ENCODE measurements at places on chromosomes 5 and 9.

DNA sequence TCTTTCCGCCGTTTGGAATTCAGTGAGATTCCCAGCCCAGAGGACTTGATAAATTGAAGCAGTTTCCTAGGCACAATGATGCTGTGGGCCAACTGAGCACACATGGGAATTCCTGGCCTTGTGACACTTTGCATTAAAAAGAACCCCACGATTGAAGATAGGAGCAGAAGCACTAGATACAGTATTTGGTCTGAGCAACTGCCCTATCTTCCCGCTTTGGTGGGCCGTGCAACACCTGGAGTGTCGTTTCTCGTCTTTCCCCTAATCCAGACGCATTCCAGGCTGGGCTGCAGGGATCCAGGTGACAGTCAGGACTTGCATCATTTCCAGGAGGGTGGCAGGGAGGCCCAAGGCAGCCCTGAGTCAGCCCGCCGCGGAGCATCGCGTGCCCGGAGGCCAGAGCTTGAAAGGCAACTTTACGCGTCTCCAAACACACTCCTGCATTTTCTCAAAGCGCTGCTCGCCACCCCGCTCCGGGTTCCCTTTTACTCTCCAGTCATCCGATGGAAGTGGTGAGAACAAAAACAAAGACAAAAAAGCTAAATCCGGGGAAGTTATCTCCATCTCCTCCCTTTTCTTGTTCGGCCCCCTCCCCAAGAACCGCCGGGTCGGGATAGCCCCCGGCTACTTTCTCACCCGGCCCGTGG, 753 bp upstream of the STC2 start:
- DNase-seq, result no peak

- peak; percentile 83 for DNase-seq
These were observed 629 bp downstream of the CCNH start for GRCh38 chr5:87411973-87412629.

DNA sequence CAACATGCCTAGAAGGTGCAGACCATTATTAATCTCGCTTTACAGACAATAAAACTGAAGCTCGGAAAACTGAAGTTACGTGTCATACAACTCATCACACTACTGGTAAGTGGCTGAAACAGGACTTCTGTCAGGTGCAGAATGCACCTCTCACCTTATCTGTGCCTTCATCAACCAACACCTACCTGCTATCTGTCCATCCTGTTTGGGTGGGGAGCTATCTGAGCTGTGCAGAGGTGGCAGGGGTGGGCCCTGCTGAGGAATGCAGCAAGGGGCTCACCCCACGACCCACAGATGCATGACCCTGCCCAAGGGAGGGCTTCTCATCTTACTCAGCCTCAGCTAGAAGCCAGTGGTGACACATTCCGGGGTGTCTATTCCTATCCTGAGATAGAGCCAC, 81.6 kb downstream of the SLIT3 start:
- DNase-seq, result no peak

GRCh38 chr5:178196986-178197385, 7.3 kb upstream of the HNRNPAB start:
- no peak for DNase-seq

DNA sequence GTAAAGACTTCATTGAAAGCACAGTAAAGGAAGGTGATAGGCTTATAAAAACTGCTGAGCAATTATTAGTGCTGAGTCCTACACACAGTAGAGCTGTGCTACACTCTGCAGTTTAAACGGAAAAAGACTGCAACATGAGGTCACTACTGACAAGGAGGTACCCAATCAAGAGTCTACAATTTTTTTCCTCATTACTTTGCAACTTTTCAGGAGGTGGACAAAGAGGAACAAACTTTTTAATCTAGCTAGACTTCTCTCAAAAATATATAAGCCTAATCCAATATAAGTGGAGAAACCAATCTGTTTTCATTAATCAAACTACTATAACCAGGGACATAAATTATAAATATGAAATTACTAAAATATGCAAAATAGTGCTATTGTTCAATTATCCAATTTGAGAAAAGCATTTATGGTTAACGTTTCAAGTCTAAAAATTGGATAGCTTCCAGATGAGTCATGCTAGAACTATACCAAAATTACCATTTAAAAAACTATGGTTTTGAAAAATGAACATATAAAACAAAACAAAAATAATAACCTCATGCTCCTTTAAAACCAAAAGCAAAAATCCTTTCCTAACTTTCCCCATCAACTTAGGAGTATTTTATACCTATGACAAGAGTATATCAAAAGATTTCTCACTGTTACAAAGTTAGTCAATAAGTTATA, 37.7 kb downstream of the FAM13B start:
- DNase-seq, result peak; percentile 88

DNA sequence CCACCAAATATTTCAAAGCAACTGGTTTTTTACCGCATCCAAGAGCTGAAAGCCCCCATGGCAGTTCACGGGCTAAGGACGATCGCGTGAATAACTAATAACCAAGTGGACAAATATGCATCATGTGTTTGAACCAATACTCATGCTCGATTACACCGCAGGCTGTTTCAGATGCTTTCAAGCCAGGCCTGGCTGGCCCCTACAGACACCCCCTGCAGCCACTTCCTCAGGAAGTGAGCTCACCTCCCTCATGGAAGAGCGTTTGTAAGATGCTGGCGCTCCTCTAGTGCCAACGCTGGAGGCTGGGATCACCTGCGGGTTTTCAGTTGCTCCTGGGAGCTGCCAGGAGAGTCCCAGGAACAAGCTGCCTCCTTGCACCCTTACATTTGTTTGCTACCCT, 53.9 kb upstream of the PTCH1 start:
- DNase-seq, result no peak

- DNase-seq, result no peak
These were observed 129.6 kb upstream of the ABCA1 start for GRCh38 chr9:105057551-105057950.

GRCh38 chr5:64384765-64385164, 121.0 kb upstream of the RGS7BP start:
- peak; percentile 6 for DNase-seq

GRCh38 chr5:52738095-52738506, 49.6 kb upstream of the ITGA1 start:
- DNase-seq, result peak; percentile 28

- no peak for DNase-seq
These were observed 86.3 kb upstream of the GRHPR start for GRCh38 chr9:37336150-37336549.

GRCh38 chr9:87035879-87036278, 88.6 kb upstream of the GAS1 start:
- no peak for DNase-seq

DNA sequence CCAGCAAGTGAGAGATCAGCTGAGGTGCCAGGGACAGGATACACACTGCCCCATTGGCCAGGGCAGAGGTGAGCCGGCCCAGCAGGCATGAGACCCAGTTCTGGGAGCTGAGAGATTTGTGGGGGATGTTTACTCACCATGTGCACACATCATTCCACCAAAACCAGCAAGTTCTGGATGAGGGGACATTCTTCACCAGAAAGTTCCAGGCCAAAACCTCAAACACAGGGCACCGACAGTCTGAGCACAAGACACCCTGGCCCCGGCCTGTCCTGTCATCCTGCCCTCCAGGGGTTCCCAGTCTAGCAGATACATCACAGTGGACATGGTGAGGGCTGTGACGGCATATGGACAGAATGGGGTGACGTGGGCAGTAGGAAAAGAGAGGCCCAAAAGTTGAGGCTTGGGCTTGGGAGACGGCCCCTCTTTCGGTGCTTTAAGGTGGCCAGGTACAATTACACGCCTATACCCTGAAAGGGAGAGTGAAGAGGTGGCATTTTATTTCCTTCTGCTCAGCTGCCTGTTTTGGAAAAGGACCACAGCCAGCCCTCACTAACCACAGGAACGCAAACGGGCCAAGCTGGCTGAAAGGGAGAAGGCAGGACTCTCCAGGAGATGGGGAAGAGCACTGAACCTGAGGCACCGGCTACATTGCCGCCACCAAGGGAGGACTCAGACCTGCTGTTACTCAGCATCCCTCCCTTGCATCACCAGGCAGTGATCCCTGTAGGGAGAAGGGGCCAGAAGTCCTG, 64.0 kb downstream of the SHB start:
- DNase-seq, result no peak

DNA sequence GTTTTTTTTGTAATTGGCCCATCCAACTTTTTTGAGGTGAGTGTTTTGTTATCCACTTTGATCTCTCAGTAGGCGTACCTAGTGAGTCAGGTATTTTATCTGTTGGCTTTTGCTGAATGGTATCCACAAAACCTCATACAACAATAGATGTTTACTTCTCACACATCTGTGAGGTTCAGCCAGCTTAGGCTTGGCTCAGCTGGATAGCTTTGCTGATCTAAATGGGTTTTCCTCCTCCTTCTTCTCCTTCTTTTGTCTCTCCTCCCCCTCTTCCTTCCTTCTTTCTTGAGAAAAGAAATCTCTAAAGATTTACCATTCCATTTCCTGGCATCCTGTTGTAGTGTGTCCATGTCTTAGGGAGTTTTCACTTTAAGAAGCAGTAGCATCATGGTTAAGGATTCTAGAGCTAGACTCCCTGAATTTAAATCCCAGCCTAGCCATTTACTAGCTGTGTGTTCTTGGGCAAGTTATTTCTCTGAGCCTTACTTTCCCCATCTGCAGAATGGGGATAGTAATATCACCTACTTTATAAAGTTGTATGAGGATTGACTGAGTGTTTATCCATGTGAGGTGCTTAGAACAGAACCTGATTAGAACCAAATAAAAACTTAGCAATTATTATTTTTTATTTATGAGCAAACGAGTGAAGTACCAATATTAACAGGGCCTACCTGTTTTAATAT, 126.3 kb downstream of the ARHGAP26 start:
- no peak for DNase-seq

- DNase-seq, result no peak
These were observed 130.4 kb upstream of the POC5 start for GRCh38 chr5:75847561-75848021.

DNA sequence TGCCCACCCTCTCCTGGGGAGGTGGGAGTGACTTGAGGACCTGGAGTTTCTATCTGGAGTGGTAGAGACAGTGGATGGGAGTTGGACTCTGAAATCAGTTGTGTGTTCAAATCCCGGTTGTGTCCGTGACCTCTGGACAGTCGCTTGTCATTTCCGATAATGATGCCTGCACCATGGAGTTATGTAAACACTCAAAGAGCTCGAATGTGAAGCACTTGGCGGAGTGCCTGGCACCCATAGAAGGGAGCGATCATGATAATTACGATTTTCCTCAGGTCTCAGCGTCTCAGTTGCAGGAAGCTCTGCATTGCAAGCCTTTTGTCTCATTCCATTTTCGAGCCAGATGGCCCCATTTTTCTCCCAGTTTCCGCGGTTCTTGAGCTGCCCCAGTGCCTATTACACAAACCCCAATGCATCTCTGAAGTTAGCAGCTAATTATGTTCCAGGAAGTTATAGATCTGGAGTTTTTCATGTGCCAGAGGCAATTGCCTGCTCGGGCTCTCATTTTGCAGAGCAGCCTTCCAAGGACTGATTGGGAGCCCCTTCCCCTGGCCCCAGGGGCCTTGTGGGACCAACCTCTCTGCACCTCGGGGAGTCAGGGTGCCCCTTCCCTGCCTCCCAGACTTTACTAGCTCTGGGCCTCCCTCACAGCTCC, 175.5 kb upstream of the MVB12B start:
- no peak for DNase-seq

DNA sequence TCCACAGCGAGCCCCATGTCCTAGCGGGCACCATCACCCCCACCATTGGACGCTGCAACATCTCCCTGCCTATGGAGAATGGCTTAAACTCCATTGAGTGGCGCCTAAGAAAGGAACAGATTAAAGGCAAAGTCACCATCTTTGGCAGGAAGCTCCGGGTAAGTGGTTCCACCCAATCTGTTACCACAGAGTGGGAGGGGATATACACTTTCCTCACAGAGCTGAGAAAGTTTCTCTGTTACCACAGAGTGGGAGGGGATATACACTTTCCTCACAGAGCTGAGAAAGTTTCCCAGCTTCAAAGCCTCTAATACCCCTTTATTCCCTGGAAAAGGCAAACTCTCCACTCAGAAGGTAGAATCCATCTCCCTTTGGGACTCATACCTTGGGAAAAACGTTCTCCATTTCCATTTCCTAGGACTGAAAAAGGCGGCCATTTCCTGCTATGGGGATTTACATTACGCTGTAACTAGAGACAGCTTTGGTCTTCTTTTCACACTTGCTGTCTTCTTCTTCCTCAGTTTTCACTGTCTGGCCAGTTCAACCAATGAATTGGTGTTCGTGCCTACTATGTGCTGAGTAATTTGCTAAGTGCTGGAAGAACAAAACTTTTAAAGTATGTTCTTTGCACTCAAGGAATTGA, 63.4 kb upstream of the WWC1 start:
- peak; percentile 56 for DNase-seq

GRCh38 chr5:23825196-23825595, 317.8 kb downstream of the PRDM9 start:
- no peak for DNase-seq

DNA sequence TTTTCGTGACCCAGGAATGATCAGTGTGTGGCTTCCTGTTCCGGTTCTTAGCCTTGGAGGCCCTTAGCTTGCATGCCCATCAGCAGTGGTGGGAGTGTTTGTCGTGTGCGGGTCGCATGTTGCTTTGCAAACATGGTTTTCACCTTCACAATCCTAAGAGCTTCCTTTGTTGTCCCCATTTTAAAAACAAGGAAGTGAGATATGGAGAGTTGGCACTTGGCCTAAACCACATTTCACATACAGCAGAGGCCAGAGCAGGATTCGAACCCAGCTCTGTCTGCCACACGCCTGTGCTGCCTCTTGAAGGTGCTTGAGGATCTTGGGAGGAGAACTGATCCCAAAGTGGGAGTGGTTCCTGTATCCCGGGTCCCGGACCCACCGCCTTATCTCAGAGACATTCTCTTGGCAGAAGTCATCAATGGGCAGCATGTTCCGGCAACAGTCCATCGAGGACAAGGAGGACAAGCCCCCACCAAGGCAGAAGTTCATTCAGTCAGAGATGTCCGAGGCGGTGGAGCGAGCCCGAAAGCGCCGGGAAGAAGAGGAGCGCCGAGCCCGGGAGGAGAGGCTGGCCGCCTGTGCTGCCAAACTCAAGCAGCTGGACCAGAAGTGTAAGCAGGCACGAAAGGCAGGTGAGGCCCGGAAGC, 38.2 kb upstream of the POMT1 start:
- DNase-seq, result no peak

- DNase-seq, result peak; percentile 20
These were observed 17.8 kb downstream of the SLC38A9 start for GRCh38 chr5:55694152-55694830.

GRCh38 chr5:6674421-6674820, 38.8 kb upstream of the TENT4A start:
- no peak for DNase-seq

DNA sequence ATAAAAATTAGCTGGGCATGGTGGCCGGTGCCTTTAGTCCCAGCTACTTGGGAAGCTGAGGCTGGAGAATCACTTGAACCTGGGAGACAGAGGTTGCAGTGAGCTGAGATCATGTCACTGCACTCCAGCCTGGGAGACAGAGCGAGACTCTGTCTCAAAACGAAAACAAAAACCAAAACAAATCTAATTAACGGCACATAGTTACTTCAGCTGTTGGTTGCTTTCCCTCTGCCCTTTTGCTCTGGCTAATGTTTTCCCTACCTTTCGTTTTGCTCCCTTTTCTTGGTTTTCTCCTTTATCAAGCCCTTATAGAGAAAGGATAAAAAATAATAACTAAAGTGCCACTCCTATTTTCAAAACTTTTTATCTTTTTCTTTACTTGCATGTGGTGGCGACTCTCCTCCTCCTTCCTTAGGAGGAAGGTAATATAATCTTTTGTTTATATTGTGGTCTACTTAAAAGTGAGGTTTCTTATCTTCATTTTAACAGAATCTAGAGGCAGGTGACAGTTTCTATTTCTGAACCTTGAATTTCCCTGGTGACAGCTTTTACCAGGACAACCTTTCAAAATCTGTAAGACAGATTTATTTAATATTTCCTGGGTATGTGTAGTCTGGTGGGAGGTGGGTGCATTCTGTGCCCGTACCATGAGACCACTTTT, 125.4 kb downstream of the ARHGEF28 start:
- no peak for DNase-seq

Measured in suppressor macrophage (primary cell).